ENCODE measurements at places on chromosomes 4 and X.

GRCh38 chr4:69726971-69727370 lies 33.4 kb downstream of the SULT1B1 start:
- DNase-seq: no peak

GRCh38 chr4:105387466-105387865 lies 86.4 kb downstream of the PPA2 start:
- DNase-seq: no peak

- no peak for DNase-seq
These were observed 108.4 kb upstream of the ATXN3L start for GRCh38 chrX:13428053-13428786.

GRCh38 chr4:53767482-53767881 lies 176.2 kb upstream of the LNX1 start:
- no peak for DNase-seq

DNA sequence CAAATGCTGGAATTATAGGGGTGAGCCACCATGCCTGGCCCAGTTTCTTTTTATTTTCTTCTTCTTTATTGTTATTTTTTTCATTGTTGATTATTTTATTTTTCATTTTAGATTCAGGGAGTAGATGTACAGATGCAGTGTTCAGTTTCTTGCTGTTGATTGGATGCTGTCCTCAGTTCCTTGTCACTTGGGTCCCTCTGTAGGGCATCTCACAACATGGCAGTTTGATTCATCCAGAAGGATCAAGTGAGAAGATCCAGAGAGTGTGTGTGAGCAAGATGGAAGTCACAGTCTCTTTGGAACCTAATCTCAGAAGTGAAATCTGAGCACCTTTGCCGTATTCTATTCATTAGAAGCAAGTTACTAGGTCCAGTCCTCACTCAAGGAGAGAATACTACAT lies 20.9 kb downstream of the HMGB3 start:
- DNase-seq: no peak

GRCh38 chrX:19814240-19814639 lies 73.2 kb downstream of the SH3KBP1 start:
- DNase-seq: no peak

- DNase-seq: no peak
These were observed 965.3 kb downstream of the CCSER1 start for GRCh38 chr4:91092398-91092980.

DNA sequence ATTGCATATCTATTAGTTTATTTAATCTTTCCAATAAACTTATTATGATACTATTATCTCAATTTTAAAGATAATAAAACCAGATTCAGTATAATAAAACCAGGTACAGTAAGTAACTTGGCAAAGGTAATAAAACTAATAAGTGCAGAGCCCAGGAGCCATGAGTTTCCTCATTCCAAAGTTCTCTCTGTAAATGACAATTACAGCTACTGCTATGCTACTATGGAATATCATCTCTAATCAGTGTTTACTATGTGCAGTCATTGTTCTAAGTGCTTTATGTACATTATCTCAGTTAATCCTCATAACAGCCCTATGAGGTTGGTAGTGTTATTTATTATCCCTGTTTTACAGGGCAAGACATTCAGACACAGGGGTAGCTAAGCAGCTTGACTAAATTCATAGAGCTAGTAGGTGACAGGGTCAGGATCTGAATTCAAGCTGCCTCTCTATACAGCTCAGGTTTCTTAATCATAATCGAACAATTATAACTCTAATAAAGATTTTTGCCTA lies 285.0 kb upstream of the PITX2 start:
- no peak for DNase-seq

GRCh38 chr4:84894621-84895020 lies 71.9 kb downstream of the WDFY3 start:
- DNase-seq: no peak
